Stimulated activated CD4-positive, alpha-beta T cell treated with anti-CD3 and anti-CD28 coated beads, Interleukin-12 subunit alpha, Interleukin-12 subunit beta, amount 100 ng/mL, for 4 hours (primary cell): ENCODE measurements at places on chromosomes 5 and 9.
A peak's percentile ranks its signal among the peaks of the same experiment; 100 is the strongest.

- no peak for DNase-seq
Observed at GRCh38 chr9:129383019-129383560, 205.0 kb upstream of the IER5L start.

- DNase-seq: no peak
Observed at GRCh38 chr5:66814146-66814991, 218.2 kb downstream of the MAST4 start.

GRCh38 chr5:143527808-143528207 is 124.3 kb upstream of the NR3C1 start:
- no peak for DNase-seq

- no peak for DNase-seq
Observed at GRCh38 chr5:89087128-89087527, 204.1 kb upstream of the MEF2C start.

- DNase-seq: no peak
Observed at GRCh38 chr9:104276709-104277245, 182.7 kb downstream of the SMC2 start.

- no peak for DNase-seq
Observed at GRCh38 chr5:145777445-145778063, 57.6 kb downstream of the PRELID2 start.

DNA sequence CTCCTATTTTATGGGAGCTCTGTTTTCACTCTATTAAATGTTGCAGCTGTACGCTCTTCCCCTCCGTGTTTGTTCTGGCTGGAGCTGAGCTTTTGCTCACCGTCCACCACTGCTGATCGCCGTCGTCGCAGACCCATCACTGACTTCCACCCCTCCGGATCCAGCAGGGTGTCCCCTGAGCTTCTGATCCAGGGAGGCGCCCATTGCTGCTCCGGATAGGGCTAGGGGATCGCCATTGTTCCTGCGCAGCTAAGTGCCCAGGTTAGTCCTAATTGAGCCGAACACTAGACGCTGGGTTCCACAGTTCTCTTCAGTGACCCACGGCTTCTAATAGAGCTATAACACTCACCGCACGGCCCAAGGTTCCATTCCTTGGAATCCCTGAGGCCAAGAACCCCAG is 96.2 kb upstream of the PRDM9 start:
- DNase-seq: no peak

- no peak for DNase-seq
Observed at GRCh38 chr5:96282020-96282419, 151.0 kb downstream of the PCSK1 start.

GRCh38 chr9:135978642-135979546 is 17.7 kb upstream of the UBAC1 start:
- DNase-seq: peak; percentile 15

GRCh38 chr9:87333802-87334201 is 163.9 kb upstream of the DAPK1 start:
- DNase-seq: no peak

DNA sequence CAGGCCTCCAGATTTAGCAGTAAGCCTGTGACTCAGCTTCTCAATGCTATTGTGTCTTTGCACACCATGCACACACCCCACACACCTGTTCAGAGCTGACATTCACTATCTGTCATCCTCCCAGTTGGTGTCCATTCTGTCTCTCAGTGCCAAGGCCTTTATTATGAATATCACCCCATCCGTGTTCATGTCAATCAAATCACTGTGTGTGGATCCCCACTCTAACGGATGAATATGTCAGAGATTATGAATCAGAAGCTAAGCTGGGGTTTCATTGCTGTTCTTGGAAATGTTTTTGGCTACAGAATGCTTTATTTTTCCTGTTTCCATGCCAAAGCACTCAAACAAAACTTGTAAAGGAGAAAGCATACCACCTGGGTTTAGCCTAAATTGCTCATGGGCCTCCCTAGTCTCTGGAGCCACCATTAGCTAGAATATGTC is 9.4 kb upstream of the MAMDC2 start:
- no peak for DNase-seq
